ENCODE measurements at places on chromosomes 5 and 9.

DNA sequence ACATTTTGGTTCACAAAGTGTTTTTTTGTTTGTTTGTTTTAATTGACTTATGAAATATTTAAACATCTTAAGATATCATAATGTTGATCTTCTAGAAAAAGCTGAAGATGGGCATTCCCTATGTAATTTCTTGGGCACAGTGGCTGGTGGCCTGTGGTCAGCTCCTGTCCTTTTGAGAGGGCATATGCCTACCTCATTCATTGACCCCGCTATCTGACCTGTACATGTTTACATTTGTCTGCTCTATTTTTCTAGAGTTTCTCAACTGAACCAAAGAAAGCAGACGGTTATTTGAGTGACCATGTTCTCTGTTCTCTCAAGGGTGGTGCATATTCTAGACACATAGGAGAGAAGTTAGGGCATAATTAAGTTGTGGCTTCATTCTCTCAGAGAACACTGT lies 5.3 kb downstream of the SGCD start:
- no peak for DNase-seq

DNA sequence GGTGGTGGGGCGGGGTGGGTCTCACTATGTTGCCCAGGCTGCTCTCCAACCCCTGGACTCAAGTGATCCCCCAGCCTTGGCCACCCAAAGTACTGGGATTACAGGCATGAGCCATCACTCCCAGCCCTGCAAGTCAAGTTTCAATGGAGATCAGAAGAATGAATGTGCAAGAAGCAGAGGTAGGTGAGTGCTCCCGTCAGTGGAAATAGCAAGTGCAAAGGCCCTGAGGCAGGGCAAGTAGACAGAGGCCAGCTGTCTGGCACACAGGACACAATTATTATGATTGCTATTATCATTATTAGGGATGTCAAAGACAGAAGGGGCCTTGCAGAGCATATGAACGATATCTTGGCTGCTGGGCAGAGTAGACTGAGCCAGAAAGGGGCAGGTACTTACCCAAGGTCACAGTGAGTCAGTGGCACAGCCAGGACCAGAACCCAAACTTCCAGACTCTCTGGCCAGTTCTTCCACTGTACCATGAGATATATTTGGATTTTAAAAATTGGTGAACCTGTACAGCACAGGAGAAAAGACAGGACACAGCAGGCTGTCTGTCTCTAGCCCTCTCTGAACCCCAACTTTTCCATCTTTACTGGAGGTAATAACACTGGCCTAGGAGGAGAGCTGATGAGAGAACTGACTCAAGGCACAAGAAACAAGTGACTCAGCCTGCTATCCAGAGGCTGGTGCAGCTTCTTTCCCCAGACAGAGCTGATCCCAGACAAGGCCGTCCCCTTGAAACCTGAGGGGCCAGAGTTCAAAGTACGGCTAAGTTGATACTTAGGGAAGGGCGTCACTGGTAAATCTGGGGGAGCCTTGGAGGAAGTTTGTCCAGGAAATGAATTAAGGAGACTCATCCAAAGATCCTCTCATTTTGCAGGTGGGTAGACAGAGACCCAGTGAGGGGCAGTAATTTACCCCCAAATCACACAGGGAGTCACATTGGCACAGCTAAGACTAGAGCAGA lies 1.4 kb downstream of the HDHD3 start:
- no peak for DNase-seq

DNA sequence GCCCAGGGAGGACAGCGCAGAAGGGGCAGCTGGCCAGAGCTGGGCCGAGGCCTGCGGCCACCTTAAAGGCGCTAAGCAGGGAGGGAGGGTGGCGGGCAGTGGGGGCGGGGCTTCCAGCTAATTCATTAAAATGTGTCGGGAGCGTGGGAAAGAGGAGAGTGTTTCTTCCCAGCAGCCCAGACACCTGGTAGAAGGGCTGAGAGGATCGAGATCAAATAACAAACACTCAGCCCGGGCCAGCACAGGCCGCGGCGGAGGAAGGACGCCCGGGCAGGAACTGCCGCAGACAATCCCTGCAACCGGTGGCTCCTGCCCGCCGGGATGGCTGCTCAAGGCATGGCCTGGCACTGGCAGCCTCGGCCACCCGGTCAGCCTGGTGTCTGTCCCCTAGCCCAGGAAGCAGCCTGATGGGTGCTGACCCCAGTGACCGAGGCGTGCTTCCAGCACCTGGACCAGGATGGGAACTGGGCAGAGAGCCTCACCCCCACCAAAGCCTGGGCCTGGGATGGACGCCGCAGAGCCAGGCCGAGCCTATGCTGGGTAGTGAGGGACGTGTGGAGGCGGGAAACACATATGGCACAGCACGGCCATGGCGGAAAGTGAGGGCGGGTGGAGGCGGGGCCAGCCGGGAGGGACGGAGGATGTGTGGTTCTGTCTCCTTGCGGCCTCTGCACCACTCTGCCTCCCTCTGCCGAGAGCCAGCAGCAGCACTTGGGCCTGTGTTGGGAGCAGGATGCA lies 3.2 kb upstream of the NRARP start:
- peak; percentile 93 for DNase-seq

DNA sequence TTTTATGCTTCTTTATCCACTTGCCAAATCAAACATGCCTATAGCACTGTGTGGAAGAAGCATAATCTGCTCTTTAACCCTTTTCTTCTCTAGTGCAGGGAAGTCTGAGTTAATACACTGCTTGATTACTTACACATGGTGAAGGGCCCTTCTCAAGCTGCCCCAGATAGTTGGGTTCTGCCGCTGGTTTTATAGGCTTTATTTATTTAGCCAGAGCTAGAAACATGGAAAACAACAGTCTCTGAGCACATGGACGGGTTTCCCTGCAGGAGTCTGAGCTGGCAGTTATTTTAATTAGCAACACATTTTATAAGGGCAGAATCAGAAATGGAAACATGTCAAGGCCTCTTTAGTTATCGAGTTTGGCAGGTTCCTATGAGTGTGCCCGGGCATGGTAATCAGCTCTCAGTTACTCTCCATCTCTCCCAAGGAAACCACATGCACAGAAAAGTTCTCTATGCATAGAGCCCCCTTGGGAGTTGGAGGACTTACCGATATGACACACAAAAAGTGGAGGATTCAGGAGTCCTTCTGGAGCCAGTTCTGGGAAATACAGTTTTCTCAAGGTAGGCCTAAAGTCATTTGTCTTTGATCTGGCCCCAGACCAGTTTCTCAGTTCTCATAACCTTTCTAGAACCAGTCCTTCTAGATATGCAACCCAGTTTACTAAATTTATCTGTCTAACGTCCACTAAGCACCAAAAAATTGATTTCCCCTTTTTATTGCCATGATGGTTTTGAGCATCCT lies 564.8 kb downstream of the ACTL7B start:
- DNase-seq = no peak

DNA sequence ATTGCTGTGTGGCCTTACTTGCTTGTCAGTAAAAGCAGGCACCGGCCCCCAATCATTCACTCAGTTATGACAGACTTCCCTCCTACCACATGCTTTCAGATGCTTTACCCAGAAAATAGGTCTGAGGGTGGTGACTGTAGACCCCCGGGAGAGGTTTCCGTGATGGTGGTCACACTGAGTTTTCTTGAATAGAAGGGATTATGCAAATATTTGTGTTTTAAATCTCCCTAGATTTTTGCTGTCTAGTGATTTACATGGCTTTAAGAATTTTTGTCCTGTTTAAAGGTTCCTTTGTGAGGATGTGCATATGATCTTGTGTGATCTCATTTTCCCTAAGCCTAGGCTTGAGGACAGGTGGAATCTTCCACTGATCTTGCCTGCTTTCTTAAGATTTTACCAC lies 281.7 kb downstream of the FANCC start:
- no peak for DNase-seq

DNA sequence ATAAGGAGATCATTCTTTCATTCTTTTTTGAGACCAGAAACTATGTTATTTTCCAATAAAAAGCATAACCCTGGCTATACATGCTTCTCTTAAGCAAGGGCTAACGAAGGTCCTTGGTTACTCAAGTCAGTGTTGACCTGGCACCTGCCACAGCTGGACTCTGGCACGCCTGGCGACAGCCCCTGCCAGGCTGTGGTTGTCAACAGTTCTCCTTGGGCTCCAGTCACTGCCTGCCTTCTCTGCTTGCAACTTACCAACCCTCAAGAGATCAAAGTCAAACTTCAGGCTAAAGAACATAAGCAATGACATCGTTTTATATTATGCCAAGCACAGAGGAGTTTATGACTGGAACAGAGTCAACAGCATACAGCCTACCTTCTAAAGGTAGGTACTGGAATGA lies 61.4 kb upstream of the TBC1D9B start:
- no peak for DNase-seq

DNA sequence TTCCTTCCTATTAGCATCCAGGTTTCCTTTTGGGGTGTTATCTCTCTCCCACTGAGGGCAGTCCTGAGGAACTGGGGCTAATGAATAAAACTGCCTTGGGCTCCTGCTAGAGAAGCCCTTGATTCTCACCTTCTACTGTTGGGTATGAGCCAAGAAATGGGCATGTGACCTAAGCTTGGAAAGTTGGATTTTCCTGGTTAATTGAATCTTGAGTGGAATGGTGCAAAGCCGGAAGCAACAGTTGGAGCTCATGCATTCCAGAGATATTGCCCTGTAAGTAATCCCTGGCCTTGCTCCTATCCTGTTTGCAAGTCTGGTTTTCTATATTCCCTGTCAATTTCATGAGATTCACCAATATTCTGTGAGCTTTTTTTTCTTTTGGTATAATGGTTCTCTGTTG lies 158.5 kb upstream of the ELL2 start:
- DNase-seq = peak; percentile 14

DNA sequence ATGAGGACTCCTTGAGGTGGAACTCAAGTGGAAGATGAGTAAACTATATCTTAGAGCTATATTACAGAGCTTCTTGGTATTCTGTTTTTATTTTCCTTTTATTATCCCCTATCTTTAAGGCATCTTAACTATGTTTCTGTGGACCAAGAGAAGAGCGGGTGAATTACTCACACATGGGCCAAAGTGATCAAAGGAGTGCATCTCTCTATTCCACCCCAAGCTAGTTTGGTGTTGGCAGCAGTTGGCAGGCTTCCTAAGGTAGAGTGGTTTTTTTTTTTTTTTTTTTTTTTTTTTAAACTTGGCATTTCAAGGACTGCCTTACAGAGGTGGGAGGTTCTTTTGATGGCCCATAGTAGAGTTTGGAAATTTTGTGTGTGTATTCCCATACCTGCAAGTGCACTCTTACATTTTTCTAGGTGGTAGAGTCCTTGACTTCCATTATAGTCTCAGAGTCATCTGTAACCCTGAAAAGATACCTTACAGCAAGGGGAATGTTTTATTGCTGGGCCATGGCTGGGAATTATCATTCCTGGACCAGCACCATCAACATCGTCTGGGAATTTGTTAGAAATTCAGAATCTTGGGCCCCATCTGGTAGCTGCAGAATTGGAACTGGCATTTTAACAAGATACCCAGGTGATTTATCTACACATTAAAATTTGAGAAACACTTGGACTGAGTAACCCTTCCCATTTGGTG lies 51.0 kb downstream of the ARHGAP26 start:
- no peak for DNase-seq

- no peak for DNase-seq
Observed at GRCh38 chr5:103223031-103223955, 35.3 kb upstream of the MACIR start.

DNA sequence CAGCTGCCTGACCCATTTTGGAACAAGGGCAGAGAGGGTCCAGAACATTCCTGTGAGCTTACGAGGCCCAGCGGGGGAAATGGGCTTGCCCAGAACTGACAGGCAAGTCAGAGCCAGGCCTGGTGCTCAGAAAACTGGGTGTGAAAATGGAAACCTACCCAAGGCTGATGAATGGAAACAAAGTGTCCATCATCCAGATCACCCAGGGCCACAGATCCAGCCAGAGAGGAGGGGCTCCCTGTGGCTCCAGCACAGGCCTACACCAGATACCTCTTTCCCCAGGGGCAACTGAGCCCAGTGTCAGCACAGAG lies 3.1 kb downstream of the CLTB start:
- DNase-seq = no peak

DNA sequence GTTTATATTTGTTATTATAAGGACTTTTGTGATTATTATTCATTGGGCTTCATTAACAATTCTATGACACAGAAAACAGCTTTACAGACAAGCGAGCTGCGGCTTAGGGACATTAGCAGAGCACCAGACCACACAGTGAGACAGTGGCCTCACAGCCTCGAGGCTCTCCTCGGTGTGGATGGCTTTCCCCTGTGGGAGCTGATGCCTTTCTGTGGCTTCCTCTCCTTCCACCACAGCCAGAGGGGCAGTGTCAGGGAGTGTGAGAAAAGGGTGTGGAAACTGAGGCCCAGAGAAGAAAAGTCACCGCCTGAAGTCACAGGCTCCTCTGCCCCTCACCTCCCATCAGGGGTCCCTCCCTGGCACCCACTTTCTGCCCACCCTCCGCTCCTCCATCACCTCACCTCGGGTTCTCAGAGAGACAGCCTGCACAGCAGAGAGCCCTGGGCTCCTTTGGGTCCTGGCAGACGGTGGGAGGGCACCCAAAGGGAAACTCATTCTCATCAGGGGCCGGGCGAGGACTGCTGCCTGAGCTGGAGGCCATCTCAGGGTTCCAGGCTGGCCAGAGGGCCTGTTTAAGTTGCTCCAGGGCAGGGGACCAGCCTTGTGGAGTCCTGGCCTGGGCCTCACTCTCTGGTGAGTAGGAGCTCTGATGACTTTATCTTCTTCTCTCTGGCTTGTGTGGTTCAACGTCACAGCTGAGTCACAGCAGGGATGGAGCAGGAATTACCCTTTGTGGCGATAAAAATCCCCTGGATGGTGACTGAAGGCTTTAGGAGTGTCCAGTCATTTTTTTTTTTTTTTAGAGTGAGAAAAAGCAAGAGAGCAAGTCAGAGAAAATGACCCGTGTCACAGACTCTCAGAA lies 830 bp downstream of the TRAF1 start:
- peak; percentile 79 for DNase-seq

GRCh38 chr9:127758843-127759242 lies 19.6 kb downstream of the SH2D3C start:
- no peak for DNase-seq

GRCh38 chr9:6689893-6690674 lies 44.6 kb upstream of the GLDC start:
- no peak for DNase-seq

- no peak for DNase-seq
Observed at GRCh38 chr5:144468571-144468970, 297.9 kb downstream of the KCTD16 start.

DNA sequence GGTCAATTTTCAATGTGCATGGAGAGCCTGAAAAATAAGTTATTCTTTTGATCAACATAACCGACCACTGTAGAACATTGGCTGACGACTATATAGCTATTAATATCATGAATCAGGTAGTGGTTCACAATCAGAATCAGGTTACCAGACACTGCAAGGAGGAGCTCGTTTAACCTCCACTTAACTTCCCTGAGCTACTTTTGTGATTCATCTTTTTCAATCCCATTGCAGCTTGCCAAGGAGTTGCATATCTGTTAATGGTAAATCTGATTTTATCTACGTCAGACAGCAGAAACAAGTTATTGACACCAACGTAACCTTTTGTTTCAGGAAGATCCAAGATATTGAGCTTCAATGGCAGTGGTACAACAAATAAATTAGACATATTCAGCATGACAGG lies 2263.8 kb upstream of the ACO1 start:
- no peak for DNase-seq

GRCh38 chr5:135034236-135034962 lies 371 bp upstream of the PITX1 start:
- DNase-seq = no peak
